NCI-H1694 (cell line): ENCODE measurements at places on chromosomes 13 and 19.

DNA sequence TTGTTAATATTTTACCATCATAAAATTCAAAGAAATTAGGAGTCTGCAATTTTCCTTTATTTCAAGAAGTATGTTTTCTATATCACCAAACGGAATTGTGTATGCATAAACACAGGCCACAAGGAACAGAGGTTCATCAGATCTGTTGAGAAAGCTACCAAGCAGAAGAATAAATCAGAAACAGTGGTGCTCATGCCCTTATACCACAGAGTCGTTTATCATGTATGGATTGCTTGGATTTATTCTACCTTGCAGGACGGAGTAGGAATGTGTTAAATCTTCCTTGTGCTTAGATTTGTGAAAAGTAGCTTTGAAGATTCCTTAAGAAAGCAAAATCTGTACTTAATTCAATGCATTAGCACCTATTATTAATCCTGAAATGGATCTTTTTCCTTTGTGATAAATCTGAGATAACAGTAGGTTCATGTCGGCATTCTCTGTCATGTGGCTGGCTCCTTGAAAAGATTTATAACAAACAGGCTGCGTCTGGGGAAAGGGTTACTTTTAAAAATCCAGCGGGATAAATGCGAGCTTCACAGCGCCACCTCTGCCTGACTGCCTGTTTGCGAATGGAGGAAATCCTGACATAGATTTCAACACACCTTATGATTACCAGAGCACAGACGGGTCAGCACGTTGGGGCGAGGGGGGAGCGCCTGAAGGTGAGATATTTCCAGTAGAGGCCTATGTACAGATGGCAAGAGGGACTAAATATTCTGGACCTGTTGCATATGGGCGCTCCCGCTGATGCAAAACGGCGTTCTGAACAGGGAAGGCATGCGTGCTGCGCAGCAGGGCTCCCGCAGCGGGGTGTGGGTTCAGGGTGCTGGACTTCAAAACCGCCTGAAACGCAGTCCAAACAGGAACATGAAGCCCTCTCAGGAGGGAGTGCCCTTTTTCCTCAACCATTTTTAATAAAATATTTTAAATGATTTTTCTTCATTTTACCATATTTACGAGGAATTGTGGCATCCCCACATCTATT lies 445.5 kb upstream of the SGCG start:
- no peak for DNase-seq

GRCh38 chr19:15170345-15170744 lies 30.4 kb downstream of the NOTCH3 start:
- DNase-seq, result no peak

DNA sequence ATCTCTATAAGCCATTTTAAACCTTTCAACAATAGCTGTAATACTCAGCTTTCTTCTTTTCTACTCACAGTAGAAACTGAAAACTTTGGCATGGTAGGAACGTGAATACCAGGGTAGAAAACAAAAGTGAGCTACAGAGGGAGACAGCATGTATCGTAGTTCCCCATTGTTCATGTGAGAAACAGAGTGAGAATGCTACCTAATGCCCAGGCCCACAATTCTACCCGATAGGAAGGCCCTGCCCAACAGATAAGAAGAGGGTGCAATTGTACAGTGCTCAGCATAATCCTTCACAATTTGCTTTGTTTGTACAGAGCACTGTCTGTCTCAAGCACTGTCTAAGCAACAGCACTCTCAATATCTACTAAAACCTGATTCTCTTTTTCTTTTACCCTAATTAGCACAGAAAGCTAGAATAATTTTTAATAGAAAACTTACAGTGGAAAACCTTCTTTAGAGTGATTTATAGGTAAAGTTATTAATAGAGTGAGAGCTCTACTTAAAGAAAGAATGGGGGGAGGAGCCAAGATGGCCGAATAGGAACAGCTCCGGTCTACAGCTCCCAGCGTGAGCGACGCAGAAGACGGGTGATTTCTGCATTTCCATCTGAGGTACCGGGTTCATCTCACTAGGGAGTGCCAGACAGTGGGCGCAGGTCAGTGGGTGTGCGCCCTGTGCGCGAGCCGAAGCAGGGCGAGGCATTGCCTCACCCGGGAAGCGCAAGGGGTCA lies 322.3 kb downstream of the EFNB2 start:
- DNase-seq, result no peak

- peak; percentile 61 for DNase-seq
Observed at GRCh38 chr13:27919659-27919933, 204 bp upstream of the PDX1 start.

- no peak for DNase-seq
Observed at GRCh38 chr19:40756502-40757110, 5.6 kb downstream of the SNRPA start.

GRCh38 chr13:31756346-31756745 lies 17.0 kb downstream of the RXFP2 start:
- DNase-seq, result no peak

DNA sequence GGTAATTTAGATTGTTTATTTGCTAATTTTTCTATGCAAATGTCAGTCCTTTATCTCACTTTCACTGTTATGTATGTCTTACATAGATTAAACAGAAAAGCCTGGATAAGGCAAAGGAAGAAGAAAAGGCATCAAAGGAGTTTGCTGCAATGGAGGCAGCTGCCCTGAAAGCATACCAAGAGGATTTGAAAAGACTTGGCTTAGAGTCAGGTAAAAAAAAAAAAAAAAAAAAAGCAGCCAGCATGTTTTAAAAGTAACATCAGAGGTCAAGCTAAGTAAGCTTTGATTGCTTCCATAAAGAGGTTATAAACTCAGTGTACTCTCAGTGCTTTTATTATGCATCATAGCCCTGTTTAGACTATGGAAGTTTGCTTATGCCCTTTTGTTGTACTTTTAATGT lies 3.8 kb downstream of the WBP4 start:
- DNase-seq, result no peak

GRCh38 chr13:40579535-40579934 lies 86.9 kb downstream of the FOXO1 start:
- DNase-seq, result no peak

GRCh38 chr13:43200307-43200706 lies 176.9 kb downstream of the DNAJC15 start:
- no peak for DNase-seq

DNA sequence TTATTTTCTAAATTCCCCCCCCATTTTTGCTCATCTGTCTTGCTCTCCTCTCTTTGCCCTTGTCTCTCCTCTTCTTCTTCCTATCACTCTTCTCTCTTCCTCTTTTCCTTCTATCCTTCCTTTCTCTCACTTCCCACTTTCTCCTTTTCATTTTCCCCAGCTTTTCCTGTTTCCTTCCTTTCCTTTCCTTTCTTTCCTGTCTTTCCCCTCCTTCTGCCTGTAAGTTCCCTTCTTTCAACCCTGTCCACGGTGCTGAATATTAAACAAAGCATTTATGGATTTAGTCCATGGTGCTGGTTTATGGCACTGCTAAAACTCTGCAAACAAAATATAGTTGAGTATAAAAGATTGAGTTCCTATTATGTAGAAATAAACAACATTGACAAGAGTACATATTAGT lies 27.6 kb downstream of the SCEL start:
- no peak for DNase-seq

- DNase-seq, result no peak
Observed at GRCh38 chr19:49835562-49835961, 15.4 kb upstream of the PTOV1 start.

DNA sequence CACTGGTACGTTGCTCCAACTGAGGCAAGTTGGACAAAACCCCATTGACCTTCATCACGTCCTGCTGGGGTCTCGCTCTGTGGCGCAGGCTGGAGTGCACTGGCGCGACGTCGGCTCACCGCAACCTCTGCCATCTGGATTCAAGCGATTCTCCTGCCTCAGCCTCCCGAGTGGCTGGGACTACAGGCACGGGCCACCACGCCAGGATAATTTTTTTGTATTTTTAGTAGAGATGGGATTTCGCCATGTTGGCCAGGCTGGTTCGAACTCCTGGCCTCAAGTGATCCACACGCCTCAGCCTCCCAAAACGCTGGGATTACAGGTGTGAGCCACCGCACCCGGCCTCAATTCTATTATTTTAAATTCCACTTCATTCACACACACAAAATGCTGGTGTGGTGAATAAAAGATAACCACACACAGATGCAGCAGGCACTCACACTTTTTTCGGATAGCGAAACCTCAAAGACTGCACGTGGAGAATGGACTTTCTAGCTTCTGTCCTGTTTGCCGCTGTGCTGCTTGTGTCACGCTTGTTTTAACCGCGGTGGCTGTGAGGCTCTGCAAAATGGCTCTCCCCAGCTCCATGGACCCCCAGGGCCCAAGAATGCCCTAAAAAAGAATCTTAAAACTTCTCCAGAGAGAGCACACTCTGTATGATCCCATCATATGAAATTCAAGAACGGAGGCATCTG lies 58.4 kb downstream of the COL4A1 start:
- no peak for DNase-seq

DNA sequence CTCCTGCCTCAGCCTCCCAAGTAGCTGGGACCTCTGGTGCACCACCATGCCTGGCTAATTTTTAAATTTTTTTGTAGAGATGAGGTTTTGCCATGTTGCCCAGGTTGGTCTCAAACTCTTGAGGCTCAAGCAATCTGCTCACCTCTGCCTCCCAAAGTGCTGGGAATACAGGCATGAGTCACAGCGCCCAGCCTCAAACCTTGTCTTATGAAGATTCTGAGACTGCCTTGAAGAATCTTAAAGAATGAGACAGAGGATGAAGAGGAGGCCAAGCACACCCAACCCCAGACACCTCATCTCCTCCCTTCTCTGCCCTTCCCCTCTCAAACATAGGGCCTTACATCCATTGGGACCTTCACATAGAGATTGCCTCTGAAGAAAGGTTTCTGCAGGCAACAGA lies 179.7 kb downstream of the ABCC4 start:
- no peak for DNase-seq
